H1 (cell line): ENCODE measurements at places on chromosomes 5 and 9. TPM values are rescaled to one million over a fixed set of nuclear protein-coding genes. Genes with fewer than 3 reads are reported as not detected.

The TRAF2 gene
- 50.2 and 50.5 TPM in 2 replicates for total RNA-seq

- H3K36me3 ChIP-seq: no peaks in the 10 kb centered on the region
- no peaks in the 10 kb centered on the region for H3K27me3 ChIP-seq
- no peak for DNase-seq
- no peaks in the 10 kb centered on the region for H3K4me1 ChIP-seq
- H3K27ac ChIP-seq: no peak overlapping the region
These were observed 34.6 kb upstream of the CCL21 start for GRCh38 chr9:34744295-34745221.

GRCh38 chr5:172715931-172716682 lies 54.9 kb downstream of the DUSP1 start:
- no peak overlapping the region for H3K4me3 ChIP-seq
- no peaks in the 10 kb centered on the region for H3K4me1 ChIP-seq
- peaks cover 14% of the 10 kb centered on the region; the same call in 1 of the 2 replicates for H3K27me3 ChIP-seq
- no peak overlapping the region for H3K27ac ChIP-seq
- no peak for DNase-seq

GRCh38 chr5:173926359-173926758 lies 38.2 kb downstream of the CPEB4 start:
- no peaks in the 10 kb centered on the region for H3K27me3 ChIP-seq
- DNase-seq: no peak
- no peaks in the 10 kb centered on the region for H3K36me3 ChIP-seq

GRCh38 chr9:109815366-109815947 lies 35.5 kb downstream of the PALM2AKAP2 start:
- no peak for DNase-seq
- H3K4me3 ChIP-seq: no peak overlapping the region
- H3K27ac ChIP-seq: no peak overlapping the region
- no peaks in the 10 kb centered on the region for H3K27me3 ChIP-seq

DNA sequence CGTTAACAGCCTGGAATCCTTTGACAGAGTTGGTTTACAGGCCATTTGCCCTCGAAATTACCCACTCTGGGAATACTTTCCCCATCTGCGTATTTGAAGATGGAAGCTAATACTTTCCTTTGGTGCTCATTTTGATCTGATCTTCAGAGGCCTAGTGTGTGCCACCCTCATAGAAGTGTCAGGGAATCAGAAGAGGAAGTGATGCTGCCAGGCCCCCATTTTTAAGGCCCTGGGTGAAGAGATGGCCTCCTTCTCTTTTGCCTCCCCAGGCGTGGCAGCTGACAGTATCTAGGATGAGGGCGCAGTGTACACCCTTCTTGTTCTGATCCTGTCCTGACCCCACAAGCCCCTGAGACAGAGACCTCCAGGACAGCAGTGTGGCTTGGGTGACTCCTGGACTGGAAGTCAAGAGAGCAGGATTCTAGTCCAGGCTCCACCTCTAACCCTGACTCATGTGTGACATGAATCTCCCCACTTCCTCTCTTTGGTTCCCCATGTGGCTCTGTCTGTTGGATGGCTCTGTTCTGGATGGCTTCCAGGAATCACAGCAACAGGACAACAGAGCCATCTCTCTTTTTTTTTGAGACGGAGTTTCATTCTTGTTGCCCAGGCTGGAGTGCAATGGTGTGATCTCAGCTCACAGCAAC lies 27.8 kb downstream of the CSF1R start:
- H3K4me3 ChIP-seq: no peak overlapping the region
- H3K27me3 ChIP-seq: no peaks in the 10 kb centered on the region; the same call in 1 of the 2 replicates
- no peaks in the 10 kb centered on the region for H3K36me3 ChIP-seq

The ZFP2 gene
- 0.52 and 0.78 TPM in 2 replicates for total RNA-seq

The LCN9 gene
- total RNA-seq: 3.1 and 3.7 TPM in 2 replicates

GRCh38 chr5:61029456-61030162 lies 84.6 kb downstream of the NDUFAF2 start:
- no peaks in the 10 kb centered on the region for H3K4me1 ChIP-seq
- H3K27me3 ChIP-seq: no peaks in the 10 kb centered on the region
- no peak overlapping the region for H3K4me3 ChIP-seq
- H3K36me3 ChIP-seq: no peaks in the 10 kb centered on the region
- no peak for DNase-seq

DNA sequence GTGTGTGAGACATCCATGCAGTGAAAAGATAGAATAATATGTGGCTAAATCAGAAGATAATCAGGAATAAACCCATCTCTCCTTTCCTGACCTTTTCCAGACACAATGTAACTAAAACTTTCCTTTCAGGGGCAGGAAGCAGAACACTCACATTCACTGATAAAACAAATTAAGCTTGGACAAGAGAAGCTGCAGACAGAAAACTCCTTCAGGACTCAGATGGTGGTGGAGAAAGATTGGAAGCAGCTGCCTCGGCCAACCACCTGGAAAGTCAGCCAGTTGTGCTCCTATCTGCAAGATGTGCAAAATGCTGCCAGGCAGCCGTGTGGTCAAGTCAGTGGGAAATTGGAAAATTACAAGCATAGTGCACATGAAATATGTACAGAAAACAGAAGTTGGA lies 26.9 kb downstream of the RASEF start:
- DNase-seq: no peak
- no peaks in the 10 kb centered on the region for H3K4me1 ChIP-seq
- H3K36me3 ChIP-seq: no peaks in the 10 kb centered on the region
- H3K27me3 ChIP-seq: no peaks in the 10 kb centered on the region
- H3K4me3 ChIP-seq: no peak overlapping the region

DNA sequence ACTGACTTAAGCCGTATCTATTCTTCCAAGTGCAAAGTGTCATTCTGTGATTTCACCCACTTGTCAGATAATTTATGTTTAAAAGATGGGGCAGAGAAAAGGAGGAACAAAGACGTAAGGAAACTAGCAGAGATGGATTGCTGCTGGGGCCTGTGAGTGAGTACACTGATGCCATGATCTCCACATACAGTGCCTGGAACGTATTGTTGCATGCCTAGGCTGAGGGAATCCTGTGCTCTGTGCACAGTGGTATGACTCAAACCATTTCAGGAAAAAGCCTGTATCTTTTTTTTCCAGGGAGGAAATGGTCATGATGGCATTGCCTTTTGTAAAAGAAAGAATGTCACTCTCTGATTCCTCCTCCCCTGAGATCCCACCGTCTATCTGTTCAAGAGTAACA lies 359.5 kb upstream of the ADAMTS16 start:
- no peaks in the 10 kb centered on the region for H3K27me3 ChIP-seq
- H3K4me3 ChIP-seq: no peak overlapping the region
